Uterus (tissue), 4 donors: ENCODE measurements at places on chromosomes 5 and 9. TPM values are rescaled to one million over a fixed set of nuclear protein-coding genes. Genes with fewer than 3 reads are reported as not detected.
A peak's percentile ranks its signal among the peaks of the same experiment; 100 is the strongest.

- H3K27ac ChIP-seq = no peak overlapping the region
Observed at GRCh38 chr5:23717486-23717885, 210.1 kb downstream of the PRDM9 start.

GRCh38 chr9:14018081-14018480, 295.9 kb downstream of the NFIB start:
- H3K36me3 ChIP-seq = no peaks in the 10 kb centered on the region
- DNase-seq = no peak
- no peaks in the 10 kb centered on the region for H3K27me3 ChIP-seq
- no peaks in the 10 kb centered on the region for H3K4me1 ChIP-seq

GRCh38 chr9:109109967-109110328, 9.8 kb downstream of the TMEM245 start:
- peaks cover 5% of the 10 kb centered on the region for H3K4me1 ChIP-seq
- no peak overlapping the region for H3K4me3 ChIP-seq
- no peaks in the 10 kb centered on the region for H3K27me3 ChIP-seq
- no peaks in the 10 kb centered on the region for H3K36me3 ChIP-seq
- peak overlapping the region; percentile 78 for H3K27ac ChIP-seq
- DNase-seq = no peak

- H3K4me3 ChIP-seq = no peak overlapping the region
- H3K27ac ChIP-seq = no peak overlapping the region
- no peaks in the 10 kb centered on the region for H3K27me3 ChIP-seq
- peak; percentile 10 for DNase-seq
Observed at GRCh38 chr5:172540099-172540870, 86.0 kb upstream of the SH3PXD2B start.

The PCDHB10 gene
- total RNA-seq = 6.2 TPM

- H3K27me3 ChIP-seq = peaks cover 16% of the 10 kb centered on the region
- H3K36me3 ChIP-seq = no peaks in the 10 kb centered on the region
- no peak within 1 kb of the TSS for H3K27ac ChIP-seq
- no peak within 1 kb of the TSS for H3K4me3 ChIP-seq
- DNase-seq = no peak
Observed at GRCh38 chr5:161847941-161848391, at the start of gene GABRA1. Gene GABRA1, plus strand, starts transcription at chr5:161848120. Its CDS starts 2,691 bp downstream, at chr5:161850811.

DNA sequence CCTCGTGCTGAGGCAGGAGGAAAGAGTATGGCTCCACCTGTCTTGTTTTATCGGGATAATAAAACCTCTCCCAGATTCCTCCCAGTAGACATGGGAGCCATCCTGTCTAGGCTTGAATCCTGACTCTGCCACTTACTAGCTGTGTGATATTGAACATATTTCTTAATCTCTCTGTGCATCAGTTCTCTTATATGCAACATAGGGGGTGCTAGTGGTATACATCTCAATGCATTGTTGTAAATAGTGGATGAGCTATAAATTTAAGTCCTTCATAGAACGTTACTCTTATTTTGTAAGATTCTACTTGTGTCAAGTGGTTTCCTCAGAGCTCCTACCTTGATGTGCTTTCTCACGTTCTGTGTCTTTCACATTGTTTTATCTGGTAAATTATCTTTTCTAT, 417.7 kb upstream of the POU5F2 start:
- no peak overlapping the region for H3K4me3 ChIP-seq
- DNase-seq = no peak
- no peaks in the 10 kb centered on the region for H3K27me3 ChIP-seq

The OMD gene
- 13.2 TPM for total RNA-seq

DNA sequence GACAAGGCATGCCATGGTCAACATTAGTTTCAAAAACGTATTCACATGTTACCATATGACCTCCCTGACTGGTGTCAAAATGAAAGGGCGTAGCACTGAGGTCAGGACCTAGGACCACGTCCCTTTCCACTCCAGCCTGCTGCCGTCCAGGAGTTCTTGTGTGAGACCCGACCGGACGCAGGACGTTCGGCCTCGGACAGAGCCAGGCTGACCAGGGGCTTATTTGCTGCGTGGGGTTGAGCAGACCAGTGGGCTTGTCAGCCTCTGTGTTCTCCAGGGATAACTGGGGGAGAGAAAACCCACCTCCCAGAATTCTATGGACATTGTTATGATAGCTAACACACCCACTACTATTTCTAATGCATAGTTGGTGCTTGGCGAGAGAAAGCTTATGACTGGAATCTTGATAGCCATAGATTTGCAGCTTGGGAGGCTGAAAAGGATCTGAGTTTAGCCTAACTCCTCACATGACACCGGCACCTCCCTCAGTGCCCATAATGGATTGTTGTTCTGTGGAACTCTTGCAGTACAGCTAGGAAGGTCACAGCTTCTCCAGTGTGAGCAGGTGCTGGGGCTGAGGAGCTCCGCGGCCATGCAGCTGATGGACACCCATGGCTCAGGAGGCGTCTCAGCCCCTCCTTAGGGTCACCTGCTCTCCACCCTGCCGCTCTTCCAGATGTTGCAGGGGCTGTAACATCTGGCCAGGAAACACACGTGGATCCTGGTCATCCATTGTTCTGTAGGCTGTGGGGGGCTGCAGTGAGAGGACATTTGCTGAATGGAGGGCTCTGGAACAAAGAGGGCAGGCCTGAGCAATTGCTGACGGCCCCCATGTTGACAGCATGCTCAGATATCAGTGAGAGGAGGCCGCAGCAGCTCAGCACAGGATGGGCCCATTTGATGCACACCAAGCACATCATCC, 368.4 kb downstream of the IRX2 start:
- no peaks in the 10 kb centered on the region for H3K27me3 ChIP-seq
- H3K27ac ChIP-seq = no peak overlapping the region
- H3K36me3 ChIP-seq = no peaks in the 10 kb centered on the region
- no peak for DNase-seq

GRCh38 chr5:31587546-31587945, 51.4 kb upstream of the PDZD2 start:
- H3K4me3 ChIP-seq = no peak overlapping the region
- H3K27me3 ChIP-seq = no peaks in the 10 kb centered on the region
- no peaks in the 10 kb centered on the region for H3K4me1 ChIP-seq
- DNase-seq = no peak
- no peaks in the 10 kb centered on the region for H3K36me3 ChIP-seq

- H3K36me3 ChIP-seq = no peaks in the 10 kb centered on the region
- no peak overlapping the region for H3K27ac ChIP-seq
- H3K27me3 ChIP-seq = no peaks in the 10 kb centered on the region
- DNase-seq = no peak
- no peak overlapping the region for H3K4me3 ChIP-seq
Observed at GRCh38 chr5:52878656-52879055, 90.9 kb downstream of the ITGA1 start.

DNA sequence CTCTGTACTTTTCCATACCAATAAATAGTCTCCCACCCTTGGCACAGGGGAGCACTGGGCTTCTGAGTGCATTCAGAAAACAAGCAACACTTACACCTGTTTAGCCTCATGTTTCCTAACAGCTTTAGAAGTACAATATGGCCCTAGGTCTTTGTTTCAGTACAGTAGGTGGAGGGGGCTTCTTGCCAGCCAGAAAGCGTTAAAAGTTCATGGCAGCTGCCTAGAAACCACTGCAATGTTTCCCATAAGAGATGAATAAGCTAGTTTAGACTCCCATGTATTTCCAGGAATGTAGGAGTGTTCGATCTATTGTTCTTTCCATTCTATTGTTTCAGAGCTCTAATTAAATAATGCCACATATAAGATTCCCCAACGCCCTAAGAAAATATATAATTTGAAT, 444.8 kb downstream of the ARHGEF28 start:
- H3K27ac ChIP-seq = no peak overlapping the region
- H3K27me3 ChIP-seq = no peaks in the 10 kb centered on the region
- H3K36me3 ChIP-seq = no peaks in the 10 kb centered on the region
- H3K4me3 ChIP-seq = no peak overlapping the region
- no peak for DNase-seq

The RNF224 gene
- not detected for total RNA-seq

- DNase-seq = no peak
- H3K27me3 ChIP-seq = no peaks in the 10 kb centered on the region
Observed at GRCh38 chr5:31913808-31914207, 260.3 kb downstream of the GOLPH3 start.

The DNAJC21 gene
- total RNA-seq = 38.2 TPM

GRCh38 chr9:123742009-123742767, 187.7 kb downstream of the DENND1A start:
- H3K4me3 ChIP-seq = no peak overlapping the region
- H3K27me3 ChIP-seq = no peaks in the 10 kb centered on the region
- DNase-seq = no peak
- H3K27ac ChIP-seq = no peak overlapping the region
- H3K36me3 ChIP-seq = no peaks in the 10 kb centered on the region
- no peaks in the 10 kb centered on the region for H3K4me1 ChIP-seq
